ENCODE measurements at places on chromosomes 2 and 18. TPM values are rescaled to one million over a fixed set of nuclear protein-coding genes. Genes with fewer than 3 reads are reported as not detected.

Gene FLACC1
- not detected for total RNA-seq

Gene PLGLB2
- 0.26 TPM for total RNA-seq

Gene ROCK1
- total RNA-seq, result 32.1 TPM

Gene RNPEPL1
- 30.5 TPM for total RNA-seq

Gene CLK1
- 38.5 TPM for total RNA-seq

Gene CELF4
- total RNA-seq, result 2.5 TPM

Gene GALNT5
- 1.7 TPM for total RNA-seq

Gene STAT4
- total RNA-seq, result 0.47 TPM

Gene ASPRV1
- 0.70 TPM for total RNA-seq

Data from pericardium fibroblast (primary cell).